ENCODE measurements at places on chromosomes 2 and 18. TPM values are rescaled to one million over a fixed set of nuclear protein-coding genes. Genes with fewer than 3 reads are reported as not detected.

- no peaks in the 10 kb centered on the region for H3K36me3 ChIP-seq
- no peak overlapping the region for H3K27ac ChIP-seq
- H3K4me1 ChIP-seq: peaks cover 4% of the 10 kb centered on the region
- no peak overlapping the region for H3K4me3 ChIP-seq
- H3K27me3 ChIP-seq: no peaks in the 10 kb centered on the region
Observed at GRCh38 chr2:68426848-68427579, 40.1 kb downstream of the FBXO48 start.

GRCh38 chr2:237896507-237896892 lies 37.1 kb downstream of the RAMP1 start:
- H3K36me3 ChIP-seq: peaks cover 5% of the 10 kb centered on the region
- H3K27ac ChIP-seq: peak overlapping the region; percentile 38
- no peaks in the 10 kb centered on the region for H3K27me3 ChIP-seq
- no peak for DNase-seq

DNA sequence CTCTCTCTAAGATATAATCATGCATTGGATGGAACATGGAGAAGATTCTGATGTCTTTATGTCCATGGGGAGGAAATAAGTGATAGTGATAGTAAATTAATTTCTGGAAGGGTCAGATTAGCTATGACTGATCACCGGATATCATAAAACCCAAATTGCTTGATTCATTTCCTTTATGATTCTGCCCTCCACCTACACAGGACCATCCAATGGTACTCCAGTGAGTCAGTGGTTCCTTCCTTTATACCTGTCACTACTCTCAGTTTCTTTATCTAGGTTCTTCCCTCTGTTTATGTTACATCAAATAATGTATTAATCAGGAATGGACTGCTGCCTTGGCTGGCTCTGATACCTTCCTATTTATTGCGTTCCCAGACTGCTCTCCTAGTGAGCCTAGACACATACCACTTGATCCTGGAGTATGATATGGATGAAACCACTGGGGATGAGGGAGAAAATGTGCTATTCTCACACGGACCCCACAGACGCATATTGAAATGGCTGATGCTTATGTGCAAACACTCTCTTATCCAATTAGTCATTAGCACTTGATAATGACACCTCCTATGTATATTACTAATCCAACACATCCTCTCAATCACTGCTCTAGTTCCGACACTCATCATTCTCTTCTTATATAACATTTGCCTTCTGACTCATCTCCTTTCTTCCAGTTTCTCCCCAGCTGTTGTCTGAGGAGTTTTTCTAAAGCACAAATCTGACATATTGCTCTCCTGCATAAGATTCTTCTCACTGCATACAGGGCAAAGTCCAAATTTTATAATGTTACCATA lies 315.6 kb downstream of the INSIG2 start:
- H3K4me1 ChIP-seq: no peaks in the 10 kb centered on the region
- H3K36me3 ChIP-seq: no peaks in the 10 kb centered on the region
- H3K27me3 ChIP-seq: peaks cover 6% of the 10 kb centered on the region
- H3K27ac ChIP-seq: no peak overlapping the region
- DNase-seq: no peak

- peaks cover 22% of the 10 kb centered on the region for H3K27me3 ChIP-seq
- H3K27ac ChIP-seq: peak overlapping the region; percentile 92
- peaks cover 39% of the 10 kb centered on the region for H3K4me1 ChIP-seq
- peak; percentile 80 for DNase-seq
- H3K4me3 ChIP-seq: peak overlapping the region; percentile 88
Observed at GRCh38 chr2:156333951-156334495, 1.5 kb upstream of the NR4A2 start.

DNA sequence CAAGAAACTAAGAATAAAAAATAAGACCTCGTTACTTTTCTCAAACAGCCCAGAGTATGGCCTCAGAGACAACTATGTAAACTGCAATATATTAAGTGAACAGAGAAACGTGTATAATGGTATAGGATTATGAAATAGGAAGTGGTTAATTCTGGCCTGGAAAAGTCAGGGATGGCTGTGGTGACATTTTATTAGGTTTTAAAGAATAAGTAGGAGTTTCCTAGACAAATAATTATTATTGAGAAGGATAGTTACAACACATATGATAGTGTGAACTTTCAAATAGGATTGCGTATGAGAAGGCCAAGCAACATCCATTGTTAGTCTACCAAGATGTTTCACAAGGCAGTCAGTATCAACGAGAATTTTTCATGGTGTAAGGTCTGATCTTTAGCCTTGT lies 244.1 kb downstream of the LPIN1 start:
- no peak overlapping the region for H3K27ac ChIP-seq
- H3K4me1 ChIP-seq: no peaks in the 10 kb centered on the region
- H3K36me3 ChIP-seq: no peaks in the 10 kb centered on the region
- no peak for DNase-seq

- no peaks in the 10 kb centered on the region for H3K36me3 ChIP-seq
- no peaks in the 10 kb centered on the region for H3K27me3 ChIP-seq
- H3K4me1 ChIP-seq: no peaks in the 10 kb centered on the region
- H3K4me3 ChIP-seq: no peak overlapping the region
- no peak overlapping the region for H3K27ac ChIP-seq
Observed at GRCh38 chr18:8426401-8426800, 182.8 kb upstream of the RAB12 start.

DNA sequence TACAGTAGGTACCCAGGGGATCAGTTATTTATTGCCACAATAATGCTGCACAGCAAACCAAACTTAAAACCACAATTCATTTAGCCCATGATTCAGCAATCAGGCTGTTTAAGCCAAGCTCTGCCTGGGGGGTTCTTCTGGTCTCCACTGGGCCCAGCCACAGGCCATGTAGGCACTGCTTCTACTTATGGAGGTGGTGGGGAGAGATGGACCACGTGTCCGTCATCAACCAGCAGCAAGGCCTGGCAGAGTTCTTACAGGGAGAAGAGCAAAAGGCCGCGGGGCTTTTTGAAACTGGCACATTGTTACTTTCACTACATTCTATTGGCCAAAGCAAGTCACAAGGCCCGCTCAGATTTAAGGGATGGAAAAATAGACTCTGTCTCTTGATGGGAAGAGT lies 76.3 kb upstream of the DAPL1 start:
- peaks cover 4% of the 10 kb centered on the region for H3K27me3 ChIP-seq
- no peak overlapping the region for H3K27ac ChIP-seq
- no peak for DNase-seq
- H3K4me3 ChIP-seq: no peak overlapping the region

M1AP gene
- not detected for total RNA-seq

SLC5A7 gene
- not detected for total RNA-seq

SH3RF3 gene
- 0.31 TPM for total RNA-seq

GAREM2 gene
- 4.9 TPM for total RNA-seq

STK17B gene
- 483 TPM for total RNA-seq

Data from activated naive CD8-positive, alpha-beta T cell treated with anti-CD3 and anti-CD28 coated beads, Interleukin-2, amount 10 ng/mL, durations not matched to agents 7 days and 5 days (primary cell).